Activated naive CD4-positive, alpha-beta T cell treated with Interleukin-2 at 50 U/mL for 16 hours (primary cell): ENCODE measurements at places on chromosomes 3 and 15.

- no peak for DNase-seq
Measured at GRCh38 chr3:43388915-43389314, 102.6 kb downstream of the SNRK start.

GRCh38 chr3:60720736-60721135 is 530.5 kb downstream of the FHIT start:
- DNase-seq = no peak

GRCh38 chr15:49415638-49416037 is 7.4 kb upstream of the FGF7 start:
- DNase-seq = no peak

DNA sequence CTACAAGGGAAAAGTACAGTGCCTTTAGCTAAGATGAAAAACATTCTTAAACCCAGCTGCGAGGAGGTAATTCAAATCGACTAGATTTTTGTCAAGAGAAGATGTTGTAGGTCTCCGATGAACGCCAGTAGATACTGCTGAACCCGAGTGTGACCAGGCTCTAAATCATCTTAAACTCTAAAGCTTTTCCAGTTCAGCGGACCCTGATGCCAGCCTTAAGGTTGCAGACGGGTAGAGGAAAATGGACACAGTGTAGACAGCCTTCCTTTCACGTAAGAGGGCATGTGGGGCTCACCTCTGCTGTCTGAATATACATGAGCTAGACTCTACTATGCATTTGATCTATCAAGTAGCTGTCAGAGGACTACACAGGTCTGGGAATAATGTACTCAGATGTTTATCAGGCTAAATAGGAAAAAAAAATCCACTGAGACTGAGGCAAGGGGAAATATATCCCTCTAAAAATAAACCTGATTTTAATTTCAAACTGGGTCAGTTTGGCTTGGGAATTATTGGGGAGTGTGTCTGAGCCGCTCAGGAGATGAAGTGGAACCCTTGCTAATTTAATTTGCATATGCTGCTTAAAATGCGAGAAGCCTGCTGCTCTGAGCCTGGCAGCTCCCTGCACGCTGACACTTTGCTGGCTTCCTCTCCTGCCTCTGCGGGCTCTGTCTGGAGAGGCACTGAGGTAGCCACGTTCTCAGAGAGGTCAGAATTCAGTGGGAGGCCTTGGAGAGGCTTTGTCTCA is 151.9 kb downstream of the CADPS start:
- no peak for DNase-seq

DNA sequence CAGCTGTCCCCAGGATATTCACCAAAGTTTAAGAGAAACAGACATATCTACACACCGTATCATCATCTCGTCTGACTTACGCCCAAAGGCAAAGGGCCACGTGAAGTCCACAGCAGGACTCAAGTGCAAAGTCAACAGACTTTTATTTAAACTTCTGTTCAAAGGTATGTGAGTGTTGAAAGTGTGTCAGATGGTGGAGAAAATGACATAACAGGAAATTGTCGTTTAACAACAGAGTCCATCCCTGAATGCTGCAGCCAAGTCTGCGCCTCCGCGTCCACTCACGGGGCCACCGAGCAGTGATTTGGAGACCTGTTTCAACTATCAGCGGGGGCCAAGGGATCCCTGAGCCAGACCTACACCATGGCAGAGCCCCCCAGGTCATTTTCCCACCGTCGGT is 165.6 kb downstream of the XXYLT1 start:
- no peak for DNase-seq

- no peak for DNase-seq
Measured at GRCh38 chr15:58309963-58310928, 121.5 kb upstream of the LIPC start.

GRCh38 chr3:125633767-125634166 is 38.5 kb upstream of the OSBPL11 start:
- no peak for DNase-seq
